Fibroblast of villous mesenchyme (primary cell): ENCODE measurements at places on chromosomes 5 and 9. TPM values are rescaled to one million over a fixed set of nuclear protein-coding genes. Genes with fewer than 3 reads are reported as not detected.

FCN2 gene
- total RNA-seq: not detected in 2 replicates

BHMT2 gene
- 21.3 and 34.5 TPM in 2 replicates for total RNA-seq

NOL6 gene
- total RNA-seq: 30.9 and 32.4 TPM in 2 replicates

LECT2 gene
- not detected in 2 replicates for total RNA-seq

IFNA21 gene
- total RNA-seq: not detected in 2 replicates

BBLN gene
- 19.4 and 30.3 TPM in 2 replicates for total RNA-seq

GPR151 gene
- total RNA-seq: not detected in 2 replicates

HK3 gene
- total RNA-seq: not detected in 2 replicates

TSLP gene
- 0.32 and 0.43 TPM in 2 replicates for total RNA-seq

ZFP2 gene
- total RNA-seq: under 0.01 and 0.86 TPM in 2 replicates

CRHBP gene
- not detected in 2 replicates for total RNA-seq

ADRA1B gene
- total RNA-seq: under 0.01 and 0.43 TPM in 2 replicates

EDIL3 gene
- 57.0 and 108 TPM in 2 replicates for total RNA-seq

RNF208 gene
- total RNA-seq: under 0.01 TPM in 1 of 2 replicates, not detected in the other

ARHGEF39 gene
- 0.97 and 3.0 TPM in 2 replicates for total RNA-seq

COL15A1 gene
- total RNA-seq: 1.7 and 19.0 TPM in 2 replicates

MRPL22 gene
- total RNA-seq: 11.7 and 12.9 TPM in 2 replicates

GAS1 gene
- total RNA-seq: 29.3 and 136 TPM in 2 replicates

SLC23A1 gene
- not detected in 2 replicates for total RNA-seq
